ENCODE measurements at places on chromosomes 4 and X. TPM values are rescaled to one million over a fixed set of nuclear protein-coding genes. Genes with fewer than 3 reads are reported as not detected.

ADH7 gene
- total RNA-seq = not detected

KIAA1210 gene
- 0.07 TPM for total RNA-seq

SHISA3 gene
- 33.5 TPM for total RNA-seq

TKTL2 gene
- not detected for total RNA-seq

AKAP4 gene
- not detected for total RNA-seq

HTR2C gene
- total RNA-seq = 0.07 TPM

GABRG1 gene
- not detected for total RNA-seq

IL1RAPL1 gene
- total RNA-seq = 0.12 TPM

SPANXC gene
- not detected for total RNA-seq

DGKK gene
- total RNA-seq = not detected

CCDC110 gene
- not detected for total RNA-seq

MAGEA2 gene
- total RNA-seq = not detected

Data from PC-3 (cell line).